Renal pelvis (tissue), 12 donors: ENCODE measurements at places on chromosomes 5 and 9.

GRCh38 chr9:16368237-16369087 is 502.0 kb downstream of the BNC2 start:
- no peak for DNase-seq

GRCh38 chr9:129224618-129225489 is 46.8 kb upstream of the IER5L start:
- DNase-seq: no peak

GRCh38 chr5:103908336-103909080 is 345.9 kb upstream of the NUDT12 start:
- DNase-seq: peak; percentile 45

DNA sequence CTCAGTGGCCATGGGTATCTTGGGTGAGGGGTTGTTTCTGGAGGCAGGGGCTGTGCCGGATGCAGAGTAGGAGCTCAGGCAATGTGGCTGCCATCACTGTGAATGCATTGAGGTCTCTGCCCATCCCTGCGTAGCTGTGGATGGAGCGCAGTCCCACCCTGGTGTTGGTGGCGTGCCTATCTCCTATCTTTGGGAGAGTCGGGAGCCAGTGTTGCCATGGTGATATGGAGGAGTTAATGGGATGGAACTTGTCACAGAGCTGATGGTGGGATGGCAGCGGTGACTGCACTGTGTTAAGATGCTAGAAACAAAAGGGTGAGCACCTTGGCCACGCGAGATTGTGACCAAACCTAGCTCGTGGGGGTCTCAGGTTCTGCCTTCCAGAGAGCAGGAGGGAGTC is 197.3 kb downstream of the MELK start:
- DNase-seq: no peak

DNA sequence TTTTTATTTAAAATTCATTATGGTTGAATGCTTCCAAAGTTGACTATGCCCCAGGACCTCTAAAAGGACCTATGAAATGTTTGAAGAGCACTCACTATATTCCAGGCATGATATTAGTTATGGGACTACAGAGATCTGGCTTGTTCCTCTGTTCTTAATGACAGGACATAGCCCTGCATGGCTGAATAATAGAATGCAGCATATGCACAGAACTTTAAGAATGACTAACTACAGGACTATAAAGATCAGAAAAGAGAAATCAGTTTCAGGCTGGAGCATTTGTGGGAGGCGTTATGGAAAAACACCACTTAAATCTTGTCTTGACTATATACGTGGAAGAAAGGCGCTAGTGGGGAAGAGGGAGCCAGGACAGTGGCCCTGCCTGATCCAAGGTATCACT is 239.2 kb downstream of the DOCK8 start:
- no peak for DNase-seq

GRCh38 chr5:116747881-116748280 is 173.3 kb upstream of the SEMA6A start:
- peak; percentile 58 for DNase-seq

GRCh38 chr9:7490317-7491108 is 309.1 kb downstream of the DMAC1 start:
- no peak for DNase-seq

DNA sequence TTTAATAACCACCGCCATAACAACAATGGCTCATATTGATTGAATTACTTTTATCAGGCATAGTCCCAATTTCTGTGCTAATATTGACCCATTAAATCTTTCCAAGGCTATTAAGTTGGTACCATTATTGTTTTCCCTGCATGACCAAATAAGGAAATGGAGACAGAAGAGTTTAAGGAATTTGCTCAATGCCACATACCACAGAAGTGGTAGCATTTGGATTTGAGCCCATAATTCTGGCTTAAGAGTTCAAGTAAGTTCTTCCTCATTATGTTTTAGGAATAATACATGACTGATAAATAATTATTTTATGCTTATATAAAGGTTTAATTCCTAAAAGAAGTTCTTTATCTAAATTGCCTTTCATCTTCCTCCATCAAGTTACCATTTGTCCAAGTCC is 43.4 kb upstream of the HAPLN1 start:
- no peak for DNase-seq

GRCh38 chr5:148438933-148439332 is 55.2 kb downstream of the FBXO38 start:
- no peak for DNase-seq

DNA sequence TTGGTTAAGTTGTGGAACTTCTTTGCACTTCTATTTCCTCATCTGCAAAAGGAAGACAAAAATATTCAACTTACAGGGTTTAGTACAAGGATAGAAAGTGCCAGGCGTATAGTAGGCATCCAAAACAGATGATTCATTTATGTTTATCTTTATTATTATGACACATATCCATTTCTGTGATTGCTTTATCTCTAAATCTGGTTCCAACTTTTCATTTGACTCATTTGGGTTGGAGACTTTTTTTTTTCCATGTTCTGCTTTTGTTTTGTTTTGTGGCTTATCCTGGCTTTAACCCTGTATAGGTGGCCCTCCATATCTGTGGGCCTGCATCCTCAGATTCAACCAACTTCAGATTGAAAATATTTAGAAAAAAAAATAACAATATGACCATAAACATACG is 186.7 kb upstream of the SLC24A2 start:
- no peak for DNase-seq

DNA sequence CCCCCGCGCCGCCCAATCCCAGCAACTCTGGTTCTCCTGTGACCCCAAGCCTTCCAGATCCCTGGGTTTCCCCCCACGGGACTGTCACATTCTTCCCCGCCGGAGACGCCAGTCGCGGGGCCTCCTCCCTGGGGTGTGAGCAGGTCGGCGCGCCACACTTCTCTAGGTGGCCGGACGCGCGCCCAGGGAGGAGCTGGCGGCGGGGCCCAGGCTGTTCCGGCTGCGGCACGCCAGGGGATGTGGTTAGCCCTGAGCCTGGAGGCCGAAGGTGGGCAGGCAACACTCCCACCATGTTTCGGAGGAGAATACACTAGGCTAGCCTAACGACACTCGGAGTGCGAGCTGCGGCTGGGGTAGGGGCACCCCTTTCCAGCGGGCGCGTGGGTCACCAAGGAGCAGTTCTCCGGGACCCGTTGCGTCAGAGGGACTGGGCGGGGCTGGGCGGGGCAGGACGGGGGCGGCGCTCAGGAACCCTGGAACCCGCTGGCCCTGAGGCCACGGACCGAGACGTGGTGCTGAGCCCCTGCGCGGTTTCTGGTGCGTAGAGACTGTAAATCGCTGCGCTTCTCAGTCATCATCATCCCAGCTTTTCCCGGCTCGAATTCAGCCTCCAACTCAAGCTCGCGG is at the start of gene SLC27A6:
SLC27A6 (plus strand) TSS at position 478 of the 627 bp plus-strand sequence. CDS start 650 bp downstream, outside the sequence.
- DNase-seq: no peak

GRCh38 chr5:88821161-88821560 is 61.8 kb downstream of the MEF2C start:
- no peak for DNase-seq

DNA sequence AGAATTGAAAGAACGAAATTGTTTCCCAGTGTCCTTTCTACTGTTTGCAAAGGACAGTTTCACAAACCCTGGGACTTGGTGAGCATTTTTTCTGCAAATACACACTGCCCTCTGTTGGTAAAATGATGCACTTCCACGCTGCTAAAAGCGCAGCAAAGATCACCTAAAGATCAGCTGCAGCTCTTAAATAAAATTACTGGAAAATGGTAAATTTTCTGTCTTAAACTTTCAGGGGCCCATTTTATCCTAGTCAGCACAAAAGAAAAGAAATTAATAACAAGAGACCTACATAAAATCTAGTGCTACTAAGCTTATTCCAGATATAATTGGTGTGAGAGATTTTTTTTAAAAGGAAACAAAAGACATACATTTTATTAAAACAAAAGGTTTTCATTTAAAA is 566.0 kb downstream of the CAAP1 start:
- DNase-seq: peak; percentile 60

GRCh38 chr9:94082956-94083355 is 1.3 kb upstream of the PTPDC1 start:
- DNase-seq: no peak

DNA sequence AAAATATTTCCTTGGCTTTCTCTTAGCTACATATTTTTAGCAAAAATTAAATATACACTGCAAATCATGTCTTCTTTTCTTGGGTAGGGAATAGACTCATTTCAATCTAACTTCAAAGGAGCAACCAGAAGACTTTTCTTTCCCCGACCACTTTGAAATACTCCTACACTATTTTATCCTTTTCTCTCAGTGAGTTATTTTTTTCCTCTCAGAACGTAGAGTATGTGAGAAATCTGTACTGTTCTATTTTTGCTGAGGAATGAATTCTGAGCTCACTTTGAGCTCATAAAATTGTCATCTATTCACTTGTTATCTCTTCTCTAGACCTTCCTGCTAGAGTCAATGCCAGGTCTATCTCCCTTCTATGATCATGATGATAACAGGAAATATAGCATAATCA is 22.2 kb upstream of the DAPK1 start:
- no peak for DNase-seq

- peak; percentile 30 for DNase-seq
Measured at GRCh38 chr9:76302947-76303550, 91.2 kb downstream of the RFK start.

GRCh38 chr5:109468737-109469420 is 59.1 kb upstream of the PJA2 start:
- peak; percentile 96 for DNase-seq

GRCh38 chr5:111930449-111930848 is 173.5 kb upstream of the NREP start:
- DNase-seq: no peak

DNA sequence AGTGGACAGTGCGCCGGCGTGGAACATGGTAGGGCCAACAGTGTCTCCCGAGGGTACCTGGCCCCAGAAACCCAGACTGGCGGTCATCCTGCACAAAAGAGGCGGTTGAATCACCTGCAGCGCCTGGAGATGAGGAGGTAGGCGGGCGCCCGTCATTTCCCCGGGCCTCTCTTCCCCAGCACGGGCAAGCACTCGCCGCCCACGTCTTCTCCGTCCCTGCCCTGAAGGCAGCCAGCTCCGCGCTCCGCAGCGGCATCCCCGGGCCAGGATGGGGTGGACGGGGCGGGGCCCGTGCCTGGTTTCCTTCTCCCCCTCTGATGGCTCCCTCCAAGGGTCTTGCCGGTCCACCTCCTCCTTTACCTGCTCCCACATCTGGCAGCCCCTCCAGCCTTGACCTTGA is 27.1 kb upstream of the N4BP3 start:
- no peak for DNase-seq

DNA sequence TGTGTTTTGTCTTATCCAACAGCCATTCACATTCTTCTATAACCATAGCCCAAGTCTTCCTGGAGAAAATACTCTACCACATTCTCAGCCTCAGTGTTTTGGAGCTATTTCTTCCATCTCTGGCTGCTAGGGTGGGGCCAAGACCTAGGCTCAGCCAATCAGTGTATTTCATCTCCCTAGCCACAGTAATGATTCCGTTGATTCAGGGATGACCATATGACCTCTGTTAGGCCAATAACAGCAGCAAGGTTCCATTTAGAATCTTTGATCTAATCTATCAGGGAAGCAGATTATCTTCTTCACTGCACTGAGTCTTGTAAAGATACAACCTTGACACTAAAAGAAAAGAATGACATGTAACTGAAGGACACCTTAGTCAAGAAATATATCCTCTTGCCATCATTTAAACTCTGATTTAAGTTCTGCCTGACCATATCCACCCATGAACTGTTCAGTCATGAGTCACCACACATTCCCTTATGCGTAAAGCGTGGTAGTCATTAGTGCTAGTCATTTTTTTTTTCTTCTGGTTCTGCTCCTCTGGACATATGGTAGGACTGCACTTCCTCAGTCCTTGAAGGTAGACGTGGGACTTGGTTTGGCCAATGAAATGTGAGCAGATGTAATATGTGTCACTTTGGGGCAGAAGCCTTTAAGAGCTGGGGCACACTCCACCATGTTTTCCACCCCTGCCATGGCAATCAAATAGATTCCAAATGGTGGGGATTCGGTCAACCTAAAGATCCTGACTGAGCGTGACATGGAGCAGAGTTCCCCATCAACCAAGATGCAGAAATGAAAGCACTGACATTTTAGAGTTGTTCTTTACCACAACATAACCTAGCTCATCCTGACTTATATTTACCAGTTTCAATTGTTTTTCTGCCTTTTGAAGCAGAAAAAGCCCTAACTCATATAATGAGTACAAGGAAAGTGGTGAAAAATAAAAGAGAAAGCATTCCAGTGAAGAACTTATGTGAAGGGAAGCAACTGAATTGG is 12.7 kb upstream of the PRELID2 start:
- DNase-seq: no peak

- no peak for DNase-seq
Measured at GRCh38 chr5:154418344-154418820, 27.4 kb upstream of the SAP30L start.

- peak; percentile 50 for DNase-seq
Measured at GRCh38 chr9:34985311-34985899, 4.1 kb upstream of the DNAJB5 start.

- DNase-seq: no peak
Measured at GRCh38 chr5:149046196-149046829, 16.5 kb downstream of the SH3TC2 start.

- DNase-seq: no peak
Measured at GRCh38 chr9:31870276-31870675, 514.2 kb upstream of the ACO1 start.

GRCh38 chr9:81508476-81508875 is 180.9 kb downstream of the TLE1 start:
- DNase-seq: no peak

GRCh38 chr5:56763182-56763581 is 52.2 kb upstream of the MAP3K1 start:
- no peak for DNase-seq

DNA sequence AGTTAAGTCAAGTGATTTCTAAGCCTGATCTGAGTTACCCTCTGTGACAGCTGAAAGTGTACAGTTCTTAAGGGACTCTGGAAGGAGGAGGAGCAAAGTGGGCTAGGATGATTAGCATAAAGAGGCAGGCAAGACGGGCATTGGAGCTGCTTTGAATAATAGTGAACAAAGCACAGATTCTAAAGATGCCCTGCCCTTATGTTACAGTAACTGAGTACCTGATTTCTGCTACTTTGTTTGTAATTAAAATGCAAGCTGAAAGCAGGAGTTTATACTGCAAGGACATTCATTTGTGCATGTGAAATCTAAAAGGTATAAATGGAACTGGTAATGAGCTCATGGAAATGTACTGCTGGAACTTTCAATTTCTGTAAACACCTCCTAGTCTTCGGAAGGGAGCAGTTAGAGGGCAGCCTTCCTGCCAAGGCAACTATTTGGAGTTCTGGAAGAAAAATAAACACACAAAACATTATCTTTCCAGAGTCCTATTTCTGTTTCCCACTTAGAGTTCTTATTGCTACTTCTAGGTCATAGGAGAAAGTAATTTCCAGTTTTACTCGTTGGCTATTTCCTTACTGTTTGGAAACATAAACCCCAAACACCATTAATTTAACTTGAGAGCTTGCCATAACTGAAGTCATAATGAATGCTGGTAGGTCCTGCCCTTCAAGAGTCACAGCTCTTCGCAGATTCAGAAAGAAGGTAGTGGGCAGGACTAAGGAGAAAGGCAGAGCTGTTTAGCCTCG is at the start of gene RANBP3L:
RANBP3L (minus strand) TSS at position 45 of the 746 bp plus-strand sequence. CDS start 486 bp downstream, outside the sequence.
- DNase-seq: peak; percentile 49

GRCh38 chr5:125236007-125236406 is 489.6 kb upstream of the ZNF608 start:
- DNase-seq: no peak

- DNase-seq: no peak
Measured at GRCh38 chr5:131774652-131775367, 22.0 kb downstream of the FNIP1 start.

GRCh38 chr5:18882154-18882553 is 1105.8 kb downstream of the CDH18 start:
- DNase-seq: no peak
